ENCODE measurements at places on chromosomes 6 and 20. TPM values are rescaled to one million over a fixed set of nuclear protein-coding genes. Genes with fewer than 3 reads are reported as not detected.

GRCh38 chr6:80472271-80472670 lies 365.8 kb downstream of the BCKDHB start:
- DNase-seq, result no peak

DNA sequence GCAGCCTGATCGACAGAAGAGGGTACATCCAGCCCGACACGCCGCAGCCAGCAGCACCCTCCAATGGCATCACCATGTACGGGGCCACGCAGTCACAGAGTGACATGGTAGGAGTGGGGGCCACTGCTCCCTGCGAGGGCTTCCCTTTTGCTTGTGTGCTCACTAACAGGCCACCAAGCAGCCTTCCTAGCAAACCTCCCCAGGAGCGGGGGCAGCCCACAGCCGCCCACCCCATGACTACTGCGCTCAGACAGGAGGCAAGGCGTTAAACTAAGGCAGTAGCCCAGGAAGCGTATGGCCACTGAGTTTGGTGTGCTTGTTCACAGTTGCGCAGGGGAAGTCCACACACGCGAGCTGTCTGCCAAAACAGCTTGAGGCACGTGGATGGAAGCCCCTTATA lies 169.5 kb upstream of the SNX9 start:
- no peak for DNase-seq

GRCh38 chr20:46139266-46139889 lies 21.3 kb downstream of the CD40 start:
- DNase-seq, result no peak

DNA sequence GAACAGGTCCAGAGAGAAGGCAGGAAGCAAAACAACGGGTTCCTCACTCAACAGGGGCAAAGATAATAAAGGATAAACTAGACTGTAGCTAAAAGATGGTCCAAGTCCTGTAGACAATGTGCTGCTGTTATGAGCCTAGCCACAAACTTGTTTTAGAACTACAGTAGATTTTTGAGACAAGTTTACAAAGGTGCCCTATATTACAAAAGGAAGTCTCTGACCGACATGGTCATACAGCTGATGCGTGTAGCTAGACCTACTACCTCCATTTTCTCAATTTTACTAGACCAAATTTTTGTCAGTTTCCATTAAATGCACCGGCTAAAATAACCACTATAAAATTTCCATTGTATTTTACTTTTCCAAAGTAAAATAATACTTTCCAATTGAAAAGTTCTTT lies 11.9 kb downstream of the FAM8A1 start:
- DNase-seq, result no peak

- DNase-seq, result no peak
Measured at GRCh38 chr20:7090811-7091210, 323.3 kb downstream of the BMP2 start.

DNA sequence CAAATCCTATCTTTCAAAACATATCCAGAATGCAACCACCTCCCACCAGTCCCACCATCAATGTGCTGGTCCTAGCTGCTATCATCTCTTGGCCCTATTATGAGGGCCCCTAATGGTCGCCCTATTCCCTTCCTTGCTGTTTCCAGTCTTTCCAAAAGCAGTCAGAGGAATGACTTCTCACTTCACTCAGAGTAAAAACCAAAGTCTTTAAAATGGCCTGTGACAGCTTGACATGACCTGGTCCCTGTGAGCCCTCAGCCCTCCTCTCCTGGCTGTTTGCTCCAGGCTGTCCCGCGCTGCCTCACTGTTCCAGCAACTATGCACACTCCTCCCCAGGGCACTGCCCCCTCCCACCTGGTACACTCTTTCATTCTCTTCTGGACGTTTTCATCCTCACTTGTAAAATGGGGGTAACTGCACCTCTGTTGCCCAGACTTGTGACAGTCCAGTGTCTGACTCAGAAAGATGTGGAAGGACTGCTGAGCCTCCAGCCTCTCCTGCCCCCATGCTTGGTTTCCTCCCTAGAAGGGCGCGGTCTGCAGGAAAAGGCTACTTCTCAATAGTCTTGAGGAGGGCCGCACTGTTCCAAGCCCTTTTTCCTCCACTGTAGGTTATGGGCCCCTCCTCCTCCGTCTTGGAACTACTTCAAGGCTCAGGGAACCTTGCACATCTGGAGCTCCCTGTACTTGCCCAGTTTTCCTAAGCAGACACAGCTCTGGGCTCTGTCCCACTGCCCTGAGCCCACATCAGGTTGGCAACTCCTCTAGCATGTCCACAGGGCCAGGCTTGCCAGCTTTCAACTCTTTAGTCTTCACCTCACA lies 64.7 kb downstream of the MYH7B start:
- no peak for DNase-seq

DNA sequence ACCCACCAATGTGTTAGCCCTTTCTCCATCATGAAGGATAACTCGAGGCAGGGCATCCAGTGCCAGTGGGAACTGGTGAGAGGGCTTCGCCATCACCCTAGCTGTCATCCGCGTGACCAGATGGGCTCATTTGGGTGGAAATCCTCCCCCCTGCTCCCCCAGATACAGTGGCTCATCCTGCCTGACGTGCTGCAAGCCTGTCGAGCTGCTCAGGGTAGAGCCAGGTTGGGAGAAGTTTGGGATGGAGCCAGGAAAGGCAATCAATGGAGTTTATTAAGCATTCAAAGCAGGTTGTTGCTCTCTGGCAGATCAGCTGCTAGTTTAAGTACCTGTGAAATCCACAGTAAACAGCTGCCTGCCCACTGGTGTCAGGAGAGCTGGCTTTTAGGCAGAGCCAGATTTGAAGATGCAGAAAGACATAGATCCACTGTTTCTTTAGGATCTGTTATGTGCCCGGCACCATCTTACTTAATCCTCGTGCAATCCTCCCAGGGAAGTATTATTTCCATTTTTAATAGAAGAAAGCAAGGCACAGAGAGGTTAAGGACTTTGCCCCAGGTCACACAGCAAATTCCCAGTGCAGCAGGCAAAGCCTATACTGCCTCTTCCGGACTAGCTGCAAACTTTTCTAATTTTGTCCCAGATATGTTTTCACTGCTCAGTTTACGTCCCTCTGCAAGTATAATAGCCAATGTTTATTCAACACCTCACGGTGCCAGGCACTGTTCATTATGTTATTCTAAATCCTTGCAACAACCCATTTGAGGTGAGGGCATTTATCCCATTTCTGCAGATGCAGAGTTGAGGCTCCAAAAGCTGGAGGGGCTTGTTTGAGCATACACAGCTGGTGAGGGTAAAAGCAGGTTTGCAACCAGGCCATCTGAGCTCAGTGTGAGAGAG lies 54.1 kb upstream of the KCNG1 start:
- DNase-seq, result no peak

GRCh38 chr6:75091467-75092190 lies 114.2 kb downstream of the COL12A1 start:
- no peak for DNase-seq

DNA sequence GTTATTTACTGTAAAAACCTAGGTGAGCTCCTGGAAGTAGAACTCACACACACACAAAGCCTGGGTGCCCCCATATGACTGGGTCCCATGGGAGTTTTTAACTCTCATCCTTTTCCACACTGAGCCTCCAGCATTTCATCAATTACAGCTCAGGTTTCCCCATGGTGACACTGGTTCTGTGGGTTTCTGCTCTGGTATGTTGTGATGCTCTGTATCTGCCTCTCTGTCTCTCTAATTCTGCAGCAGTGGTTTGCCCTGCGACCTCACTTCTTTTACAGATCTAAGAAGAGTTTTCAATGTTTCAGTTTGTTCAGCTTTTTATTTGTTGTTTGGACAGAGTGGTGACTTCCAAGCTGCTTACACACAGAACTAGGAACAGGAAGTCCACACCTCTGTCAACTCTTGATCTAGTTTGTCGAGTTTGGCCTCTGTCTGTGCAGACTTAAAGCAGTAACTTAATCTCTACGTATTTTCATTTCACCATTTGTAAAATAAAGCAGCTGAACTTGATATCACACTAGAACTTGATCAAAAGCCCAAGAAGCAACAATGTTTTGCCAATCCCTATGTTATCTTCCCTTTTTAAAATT lies 554.3 kb downstream of the EPHA7 start:
- no peak for DNase-seq

- peak; percentile 23 for DNase-seq
Measured at GRCh38 chr6:160461641-160462040, 113.5 kb downstream of the SLC22A3 start.

DNA sequence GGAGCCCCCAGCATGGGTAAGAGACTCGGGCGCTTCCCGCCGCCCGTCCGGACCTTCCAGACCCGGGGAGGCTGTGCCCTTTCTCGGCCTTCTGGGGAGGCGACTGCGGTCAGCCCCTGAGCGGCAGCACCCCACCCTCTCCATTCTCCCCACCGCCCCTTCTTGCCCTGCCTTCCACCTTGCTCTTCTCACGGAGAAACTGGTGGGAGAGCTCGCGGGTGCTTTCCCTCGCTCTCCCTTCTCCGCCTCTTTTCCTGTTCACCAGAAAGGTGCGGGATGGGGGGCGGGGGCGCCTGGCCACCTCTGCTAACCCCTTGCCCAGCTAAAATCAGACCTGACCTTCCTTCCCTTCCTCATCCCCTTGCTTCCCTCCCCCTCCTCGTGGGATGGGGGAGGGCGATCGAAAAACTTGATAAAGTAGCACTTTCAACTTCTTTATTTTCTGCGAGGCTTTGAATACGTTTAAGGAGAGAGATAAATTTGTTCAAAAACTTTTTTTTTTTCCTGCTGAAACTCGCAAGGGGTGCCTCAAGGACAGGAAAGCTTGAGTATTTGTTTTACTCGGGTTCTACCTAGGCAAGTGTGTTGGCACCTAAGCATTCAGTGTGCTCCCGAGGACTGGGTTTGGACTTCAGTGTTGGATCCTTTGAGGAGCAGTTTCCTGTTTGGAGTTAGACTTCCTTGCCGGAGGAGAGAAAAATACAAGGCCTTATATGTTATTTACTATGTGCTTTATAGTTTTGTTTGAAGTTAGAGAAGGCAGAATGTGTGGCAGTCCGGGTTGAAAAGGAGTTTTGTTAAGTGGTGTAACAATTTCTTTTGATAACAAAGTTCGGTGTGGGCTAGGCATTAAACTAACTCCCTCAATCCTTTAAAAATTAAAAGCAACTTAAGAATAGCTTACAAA lies 897 bp downstream of the CD2AP start:
- no peak for DNase-seq

- no peak for DNase-seq
Measured at GRCh38 chr6:25257686-25258348, 21.4 kb upstream of the CARMIL1 start.

GRCh38 chr6:31058128-31058894 lies 48.0 kb downstream of the MUC22 start:
- no peak for DNase-seq

DNA sequence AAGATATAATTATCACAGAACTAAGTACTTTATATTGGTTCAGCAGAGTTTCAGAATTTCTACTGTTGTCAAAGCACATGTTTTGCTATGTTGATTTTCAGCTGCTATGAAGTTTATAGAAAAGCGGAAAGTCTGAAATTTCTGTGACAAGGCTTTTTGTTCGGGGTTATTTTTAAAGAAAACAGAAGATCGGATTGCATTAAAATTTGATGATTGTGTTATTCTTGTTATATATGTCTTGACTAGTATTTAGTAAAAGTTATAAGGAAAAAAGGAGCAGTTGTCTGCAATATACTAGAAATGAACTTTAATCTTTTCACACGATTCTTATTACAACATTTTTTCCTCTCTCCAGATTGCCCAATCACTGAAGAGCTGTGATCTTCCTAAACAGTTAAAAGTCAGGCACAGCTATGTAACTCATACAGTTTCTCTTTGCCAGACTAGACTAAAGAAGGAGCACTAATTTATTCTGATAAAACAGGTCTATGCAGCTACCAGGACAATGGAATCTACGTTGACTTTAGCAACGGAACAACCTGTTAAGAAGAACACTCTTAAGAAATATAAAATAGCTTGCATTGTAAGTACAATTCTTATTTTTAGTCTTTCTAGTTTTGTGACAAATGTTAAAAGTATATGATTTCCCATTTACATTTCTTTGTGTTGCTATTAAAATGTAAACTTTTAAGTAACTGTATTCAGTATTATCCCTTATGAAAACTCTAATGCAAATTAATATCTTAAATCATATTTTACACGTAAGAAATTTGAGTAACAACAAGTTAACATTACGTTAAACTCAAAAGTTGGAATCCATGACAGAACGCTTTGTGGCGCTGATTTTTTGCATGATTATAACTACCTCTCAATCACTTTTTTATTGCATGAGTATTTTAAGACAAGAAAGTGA lies at the start of gene ENPP3:
Gene ENPP3 (plus strand): TSS at position 423 of the 913 bp plus-strand sequence. CDS start 83 bp downstream, at position 506.
- DNase-seq, result no peak

GRCh38 chr6:149035766-149036165 lies 281.7 kb upstream of the TAB2 start:
- DNase-seq, result no peak

DNA sequence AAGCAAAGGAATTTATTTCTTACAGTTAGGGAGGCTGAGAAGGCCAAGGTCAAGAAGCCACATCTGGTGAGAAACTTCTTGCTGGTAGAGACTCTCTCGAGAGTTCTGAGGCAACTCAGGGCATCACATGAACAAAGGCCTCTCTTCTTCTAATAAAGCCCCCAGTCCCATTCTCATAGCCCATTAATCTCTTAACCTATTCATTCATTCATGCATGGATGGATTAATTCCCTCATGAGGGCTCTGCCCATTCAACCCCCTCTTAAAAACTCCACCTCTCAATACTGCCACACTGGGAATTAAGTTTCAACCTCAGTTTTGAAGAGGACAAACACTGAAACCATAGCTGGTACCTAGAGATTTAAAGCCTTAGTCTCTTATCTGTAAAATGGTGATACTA lies 217.9 kb upstream of the SPTLC3 start:
- no peak for DNase-seq

DNA sequence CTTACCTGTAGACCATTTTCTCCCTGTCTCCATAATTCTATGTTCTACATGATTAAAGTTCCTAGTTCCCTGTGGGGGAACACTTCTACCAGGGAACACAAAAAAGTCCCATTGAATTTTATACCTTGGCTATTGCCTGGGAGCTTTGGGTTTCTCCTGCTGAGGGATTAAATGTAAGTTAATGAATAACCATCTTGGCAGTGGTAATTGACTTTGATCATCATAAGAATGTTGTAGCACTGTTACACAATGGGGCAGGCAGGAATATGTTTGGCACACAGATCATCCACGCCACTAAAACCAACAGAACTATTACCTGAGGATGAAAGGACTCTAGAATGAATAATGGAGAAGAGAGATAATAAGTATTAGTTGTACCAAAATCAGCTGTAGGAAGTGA lies 1106.2 kb upstream of the GJE1 start:
- no peak for DNase-seq

The SSTR4 gene
- not detected for total RNA-seq

The TGM2 gene
- not detected for total RNA-seq

The SLC22A7 gene
- total RNA-seq, result not detected

The DTNBP1 gene
- 16.3 TPM for total RNA-seq

The TREML2 gene
- 12.2 TPM for total RNA-seq
